ENCODE measurements at places on chromosomes 2 and 18. TPM values are rescaled to one million over a fixed set of nuclear protein-coding genes. Genes with fewer than 3 reads are reported as not detected.

The POTEI gene
- polyA plus RNA-seq = 0.25 TPM

The RGPD3 gene
- polyA plus RNA-seq = 0.74 TPM

The ZNF24 gene
- polyA plus RNA-seq = 39.4 TPM

The SMIM21 gene
- not detected for polyA plus RNA-seq

The CCDC150 gene
- polyA plus RNA-seq = 1.8 TPM

The IRS1 gene
- 7.4 TPM for polyA plus RNA-seq

The PTPN2 gene
- 45.7 TPM for polyA plus RNA-seq

The CETN1 gene
- not detected for polyA plus RNA-seq

The PLCL1 gene
- 6.8 TPM for polyA plus RNA-seq

The CLHC1 gene
- polyA plus RNA-seq = 52.9 TPM

The CYP27A1 gene
- not detected for polyA plus RNA-seq

The IL36A gene
- not detected for polyA plus RNA-seq

The RBM44 gene
- 2.5 TPM for polyA plus RNA-seq

The CYP26B1 gene
- polyA plus RNA-seq = 0.56 TPM

The PLCD4 gene
- polyA plus RNA-seq = 9.3 TPM

The NIFK gene
- 81.0 TPM for polyA plus RNA-seq

The UPP2 gene
- polyA plus RNA-seq = 0.16 TPM

The ERBB4 gene
- 0.69 TPM for polyA plus RNA-seq

The DCDC2C gene
- not detected for polyA plus RNA-seq

The SERPINB4 gene
- not detected for polyA plus RNA-seq

The ADNP2 gene
- 15.8 TPM for polyA plus RNA-seq

The GPR45 gene
- 4.1 TPM for polyA plus RNA-seq

The CYTIP gene
- not detected for polyA plus RNA-seq

The RGPD4 gene
- polyA plus RNA-seq = 0.26 TPM

The ABCB11 gene
- not detected for polyA plus RNA-seq

The CHAC2 gene
- polyA plus RNA-seq = 7.7 TPM

The FAHD2B gene
- 17.3 TPM for polyA plus RNA-seq

The GALR1 gene
- polyA plus RNA-seq = 0.14 TPM

The ARHGEF4 gene
- polyA plus RNA-seq = 45.9 TPM

The CIDEA gene
- not detected for polyA plus RNA-seq

The SKA1 gene
- 0.97 TPM for polyA plus RNA-seq

The RNF152 gene
- 22.9 TPM for polyA plus RNA-seq

The EGR4 gene
- not detected for polyA plus RNA-seq

The ADGRF3 gene
- polyA plus RNA-seq = 0.12 TPM

Data from neural cell (in vitro differentiated cells).